ENCODE measurements at places on chromosomes 5 and 9. TPM values are rescaled to one million over a fixed set of nuclear protein-coding genes. Genes with fewer than 3 reads are reported as not detected.

The SLCO6A1 gene
- polyA plus RNA-seq = not detected

The RNF180 gene
- not detected for polyA plus RNA-seq

The TRAF1 gene
- polyA plus RNA-seq = 3.7 TPM

The GFI1B gene
- 0.02 TPM for polyA plus RNA-seq

The SLC34A1 gene
- not detected for polyA plus RNA-seq

The PCDH12 gene
- polyA plus RNA-seq = 0.02 TPM

The LCN6 gene
- not detected for polyA plus RNA-seq

The PCDHAC2 gene
- polyA plus RNA-seq = not detected

The DHFR gene
- 20.6 TPM for polyA plus RNA-seq

The CATSPER3 gene
- polyA plus RNA-seq = 0.12 TPM

The AFAP1L1 gene
- 2.9 TPM for polyA plus RNA-seq

The GPSM1 gene
- 71.2 TPM for polyA plus RNA-seq

The IFNA13 gene
- polyA plus RNA-seq = not detected

The ZDHHC11B gene
- not detected for polyA plus RNA-seq

The TLX3 gene
- polyA plus RNA-seq = not detected

The SPINK4 gene
- polyA plus RNA-seq = not detected

The GARIN3 gene
- polyA plus RNA-seq = not detected

The RASGRF2 gene
- 3.0 TPM for polyA plus RNA-seq

The ZFR gene
- polyA plus RNA-seq = 31.1 TPM

The INSL6 gene
- not detected for polyA plus RNA-seq

The TAF11L5 gene
- polyA plus RNA-seq = not detected

The GPR150 gene
- polyA plus RNA-seq = 0.10 TPM

The S1PR3 gene
- 28.4 TPM for polyA plus RNA-seq

The SOX30 gene
- polyA plus RNA-seq = not detected

The GBGT1 gene
- polyA plus RNA-seq = 3.2 TPM

The DPP7 gene
- polyA plus RNA-seq = 76.4 TPM

The CCDC183 gene
- 0.29 TPM for polyA plus RNA-seq

The FGD3 gene
- not detected for polyA plus RNA-seq

The CDHR2 gene
- polyA plus RNA-seq = not detected

The PCDHGB2 gene
- 2.4 TPM for polyA plus RNA-seq
